ENCODE measurements at places on chromosomes 13 and 19. TPM values are rescaled to one million over a fixed set of nuclear protein-coding genes. Genes with fewer than 3 reads are reported as not detected.

Gene SRRM5
- total RNA-seq: not detected

DNA sequence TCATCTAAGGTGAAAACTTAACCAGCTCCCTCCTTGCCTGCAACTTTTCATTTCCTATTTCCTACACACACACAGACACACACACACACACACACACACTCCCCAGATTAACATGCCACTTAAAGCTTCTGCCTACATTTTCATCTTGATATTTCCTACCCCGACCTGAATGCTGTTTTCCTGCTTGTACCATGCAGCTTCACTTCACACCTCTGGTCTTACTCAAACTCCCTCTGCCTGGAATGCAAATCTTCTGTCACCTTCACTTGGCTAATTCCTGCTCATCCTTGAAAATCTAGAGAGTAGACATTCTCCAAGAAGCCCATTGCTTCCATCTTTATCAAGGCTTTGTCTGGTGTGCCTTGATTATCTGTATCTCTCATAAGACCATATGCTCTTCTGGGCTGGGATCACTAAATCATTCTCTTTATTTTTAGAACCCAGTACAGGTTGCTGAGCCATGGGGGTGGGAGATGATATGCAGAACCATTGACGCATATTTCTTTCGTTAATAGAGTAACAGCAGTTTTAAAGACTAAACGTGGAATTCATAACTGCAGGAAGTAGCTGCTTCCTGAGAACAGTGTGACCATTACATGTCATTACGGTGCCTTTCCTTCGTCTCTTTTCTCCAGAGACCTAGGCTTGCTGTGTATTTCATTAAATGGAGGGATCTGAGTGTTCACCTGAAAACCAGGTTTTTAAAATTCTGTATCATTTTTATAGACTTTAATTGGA, 37.7 kb downstream of the CNMD start:
- DNase-seq: no peak

DNA sequence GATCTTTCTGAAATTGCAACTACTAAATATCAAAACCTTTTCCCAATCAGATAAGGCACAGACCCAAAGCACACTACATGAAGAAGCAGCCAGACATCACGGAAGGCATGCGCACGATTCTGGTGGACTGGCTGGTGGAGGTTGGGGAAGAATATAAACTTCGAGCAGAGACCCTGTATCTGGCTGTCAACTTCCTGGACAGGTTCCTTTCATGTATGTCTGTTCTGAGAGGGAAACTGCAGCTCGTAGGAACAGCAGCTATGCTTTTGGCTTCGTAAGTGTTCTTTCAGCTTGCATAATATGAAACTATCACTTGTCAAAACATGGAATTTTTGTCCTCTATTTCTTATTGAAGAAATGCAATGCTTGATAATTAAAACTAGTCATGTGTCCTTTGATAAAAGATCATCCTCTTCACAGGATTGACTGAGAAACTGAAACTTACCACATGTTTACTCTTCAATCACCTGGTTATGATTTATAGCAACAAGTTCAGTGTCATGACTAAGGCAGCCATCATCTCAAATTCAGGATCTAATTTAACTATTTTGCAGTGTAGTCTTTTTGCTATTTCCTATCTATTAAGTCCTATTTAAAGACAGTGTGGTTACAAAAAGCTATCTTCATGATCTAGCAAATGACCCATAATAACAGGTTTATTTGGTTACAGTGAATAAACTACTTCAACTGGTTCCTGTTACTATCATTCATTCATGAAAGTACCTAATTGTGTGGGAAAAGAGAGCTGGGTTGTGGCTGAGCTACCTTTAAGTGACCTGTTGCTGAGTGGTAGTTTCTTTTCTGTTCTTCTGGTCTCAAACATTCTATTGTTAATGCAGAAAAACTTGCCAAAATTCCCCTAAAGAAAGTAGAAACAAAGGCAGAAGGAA, 6.5 kb downstream of the CCNA1 start:
- no peak for DNase-seq

Gene CEACAM19
- 2.5 TPM for total RNA-seq

- DNase-seq: no peak
These were observed 17.9 kb downstream of the FBN3 start for GRCh38 chr19:8131517-8131916.

Gene WTIP
- total RNA-seq: 3.6 TPM

DNA sequence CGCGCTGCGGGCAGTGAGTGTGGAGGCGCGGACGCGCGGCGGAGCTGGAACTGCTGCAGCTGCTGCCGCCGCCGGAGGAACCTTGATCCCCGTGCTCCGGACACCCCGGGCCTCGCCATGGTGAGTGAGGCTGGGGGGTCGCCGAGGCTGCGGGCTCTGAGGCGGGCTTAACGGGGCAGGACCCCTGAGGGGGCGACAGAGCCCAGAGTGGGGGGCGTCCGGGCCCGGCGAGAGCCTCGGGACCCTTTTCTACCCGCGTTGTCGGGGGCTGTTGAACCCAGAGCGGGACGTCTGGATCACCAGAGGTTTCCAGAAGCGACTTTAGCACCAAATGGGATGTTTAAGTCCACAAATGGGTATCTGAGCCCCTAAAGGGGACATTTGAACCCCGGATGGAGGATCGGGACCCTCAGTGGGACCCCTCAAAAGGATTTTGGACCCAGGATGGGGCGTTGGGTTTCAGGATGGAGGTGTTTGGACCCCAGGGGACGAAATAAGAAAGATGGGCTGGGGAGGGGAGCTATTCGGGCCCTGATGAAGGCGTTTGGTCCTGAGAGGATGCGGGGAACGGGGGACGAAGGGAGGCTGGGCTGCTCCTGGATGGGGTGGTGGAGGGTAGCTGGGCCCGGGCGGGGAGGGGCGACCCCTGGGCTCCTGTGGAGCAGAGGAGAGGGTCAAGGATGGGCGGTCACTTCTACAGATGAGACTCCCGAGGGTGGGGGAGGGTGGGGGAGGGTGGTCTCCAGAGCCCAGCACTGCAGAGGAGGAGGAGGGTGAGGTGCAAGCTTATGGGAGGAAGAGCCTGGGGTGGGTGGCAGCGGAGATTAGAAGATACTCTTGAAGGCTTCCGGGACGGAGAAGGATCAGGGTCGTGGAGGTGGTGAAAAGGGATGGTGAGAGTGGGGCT, at the start of gene CALM3:
TSS of gene CALM3 (plus strand) at position 13 of the 907 bp plus-strand sequence. CDS start at position 118, 105 bp downstream.
- no peak for DNase-seq

DNA sequence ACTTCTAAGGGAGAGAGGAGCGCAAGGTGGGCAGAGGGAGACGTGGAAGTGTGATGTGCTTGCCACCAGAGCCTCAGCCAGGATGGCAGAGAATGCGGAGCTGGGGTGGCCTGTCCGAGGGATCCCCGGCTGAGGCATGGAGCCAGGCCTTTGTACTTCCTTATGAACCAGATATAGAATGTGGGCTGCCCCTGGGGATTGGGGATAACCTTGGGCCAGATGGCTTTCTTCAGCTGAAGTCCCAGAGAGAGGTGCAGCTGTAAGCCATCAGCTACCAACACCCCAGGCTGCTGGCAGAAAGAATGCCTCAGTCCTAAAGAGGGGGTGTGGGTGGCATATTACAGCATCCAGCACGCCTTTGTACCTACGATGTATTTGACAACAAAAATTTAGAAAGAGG, 25.5 kb upstream of the FBXO17 start:
- no peak for DNase-seq

Gene CNFN
- not detected for total RNA-seq

- DNase-seq: no peak
These were observed 3.4 kb downstream of the ZMYM2 start for GRCh38 chr13:19961924-19962323.

Gene LRRC25
- total RNA-seq: not detected

DNA sequence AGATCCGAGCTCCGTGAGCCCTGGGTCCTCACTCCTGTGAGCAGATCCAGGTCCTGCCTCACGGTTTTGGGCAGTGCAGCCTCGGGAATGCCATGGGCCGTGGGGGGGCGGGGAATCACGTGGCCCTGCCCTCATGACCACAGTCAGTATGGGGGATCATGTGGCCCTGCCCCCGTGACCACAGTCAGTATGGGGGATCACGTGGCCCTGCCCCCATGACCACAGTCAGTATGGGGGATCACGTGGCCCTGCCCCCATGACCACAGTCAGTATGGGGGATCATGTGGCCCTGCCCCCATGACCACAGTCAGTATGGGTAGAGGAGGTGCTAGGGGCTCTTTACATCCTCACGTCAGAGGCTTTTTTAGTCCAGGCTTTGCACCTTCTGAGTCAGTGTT, 64.3 kb upstream of the F7 start:
- no peak for DNase-seq

Gene MAP2K7
- 10.2 TPM for total RNA-seq

GRCh38 chr13:43911871-43912270, 32.2 kb downstream of the LACC1 start:
- DNase-seq: no peak

Gene MED26
- 7.1 TPM for total RNA-seq

DNA sequence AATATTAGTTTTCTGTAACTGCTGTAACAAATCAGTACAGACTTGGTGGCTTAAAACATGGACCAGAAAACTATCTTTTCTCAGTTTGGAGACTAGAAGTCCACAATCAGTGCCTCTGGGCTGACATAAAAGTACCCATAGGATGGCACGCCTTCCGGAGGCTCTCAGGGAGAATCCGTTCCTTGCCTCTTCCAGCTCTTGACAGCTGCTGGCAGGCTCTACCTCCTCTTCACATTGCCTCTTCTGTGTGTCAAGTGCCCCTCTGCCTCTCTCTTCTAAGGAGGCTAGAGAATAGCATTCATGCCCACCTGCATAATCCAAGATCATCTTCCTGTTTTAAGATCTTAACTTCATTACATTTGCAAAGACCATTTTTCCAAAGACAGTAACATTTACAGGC, 1194.2 kb downstream of the EFNB2 start:
- DNase-seq: no peak

DNA sequence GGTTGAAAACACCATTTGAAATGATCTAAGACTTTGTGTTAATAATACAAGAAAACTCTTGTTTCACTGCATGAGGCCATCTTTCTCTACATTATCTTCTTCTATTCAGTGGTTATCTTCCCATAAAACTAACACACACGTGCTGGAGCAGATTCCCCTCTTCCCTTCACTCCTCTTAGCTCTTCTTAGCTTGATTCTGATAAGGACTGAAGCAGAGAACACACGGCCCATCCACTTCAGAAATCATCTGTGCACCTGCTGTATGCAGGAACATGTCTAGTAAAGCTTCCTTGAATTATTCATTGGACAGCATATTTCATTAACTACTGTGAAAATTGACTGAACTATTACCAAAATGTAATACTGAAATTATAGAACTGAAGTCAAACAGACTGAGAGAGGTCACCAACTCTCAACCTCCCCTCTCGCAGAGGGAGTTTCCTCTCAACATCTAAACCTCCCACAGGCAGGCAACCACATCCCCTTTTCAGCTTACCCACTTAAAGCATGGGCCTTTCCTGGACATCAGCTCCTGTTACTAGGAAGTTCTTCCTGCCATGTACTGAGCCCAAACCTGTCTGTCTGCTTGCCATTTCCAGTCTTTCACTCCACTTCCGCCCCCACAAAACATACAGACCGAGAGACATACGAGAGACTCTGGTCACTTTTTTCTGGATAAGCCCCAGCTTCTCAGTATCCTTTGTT, 113.9 kb downstream of the CRYL1 start:
- DNase-seq: no peak

DNA sequence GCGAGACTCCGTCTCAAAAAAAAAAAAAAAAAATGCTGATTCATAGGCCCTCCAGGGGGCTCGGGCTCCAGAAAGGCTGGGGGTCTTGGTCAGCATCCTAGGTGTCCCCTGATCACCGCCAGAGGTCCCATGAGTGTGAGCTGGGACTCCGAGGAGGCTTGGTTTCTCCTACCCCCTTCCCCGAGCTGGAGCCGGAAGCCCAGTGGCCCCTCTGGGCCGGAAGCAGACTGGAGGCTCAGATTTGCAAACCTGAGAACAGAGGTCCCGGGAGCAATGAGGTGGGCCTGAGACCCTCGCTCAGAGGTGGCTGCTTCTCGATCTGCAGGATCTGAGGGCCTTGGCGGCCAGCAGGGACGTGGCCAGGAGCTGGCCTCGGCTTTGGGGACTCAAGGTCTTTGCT, 41.5 kb downstream of the EFNA2 start:
- DNase-seq: no peak

DNA sequence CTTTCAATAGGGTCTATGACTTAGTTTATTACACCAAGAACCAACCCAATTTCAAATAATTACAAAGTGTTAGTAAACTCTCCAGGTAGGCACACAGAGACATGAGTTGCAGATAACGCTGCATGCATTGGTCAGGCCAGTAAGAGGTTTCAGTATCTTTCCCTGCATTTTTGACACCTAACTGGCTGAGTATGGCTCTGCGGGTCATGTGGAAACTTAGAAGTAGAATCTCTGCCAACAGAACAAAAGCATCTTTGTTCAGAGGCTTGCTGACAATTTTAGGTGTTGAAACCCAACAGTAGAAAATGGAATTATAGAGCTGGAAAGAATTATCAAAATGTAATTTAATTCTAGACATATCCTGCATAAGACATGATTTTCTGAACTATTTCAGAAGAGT, 25.3 kb downstream of the HTR2A start:
- no peak for DNase-seq

GRCh38 chr19:55199620-55200204, 9.6 kb downstream of the PTPRH start:
- DNase-seq: no peak

Gene CD37
- not detected for total RNA-seq

DNA sequence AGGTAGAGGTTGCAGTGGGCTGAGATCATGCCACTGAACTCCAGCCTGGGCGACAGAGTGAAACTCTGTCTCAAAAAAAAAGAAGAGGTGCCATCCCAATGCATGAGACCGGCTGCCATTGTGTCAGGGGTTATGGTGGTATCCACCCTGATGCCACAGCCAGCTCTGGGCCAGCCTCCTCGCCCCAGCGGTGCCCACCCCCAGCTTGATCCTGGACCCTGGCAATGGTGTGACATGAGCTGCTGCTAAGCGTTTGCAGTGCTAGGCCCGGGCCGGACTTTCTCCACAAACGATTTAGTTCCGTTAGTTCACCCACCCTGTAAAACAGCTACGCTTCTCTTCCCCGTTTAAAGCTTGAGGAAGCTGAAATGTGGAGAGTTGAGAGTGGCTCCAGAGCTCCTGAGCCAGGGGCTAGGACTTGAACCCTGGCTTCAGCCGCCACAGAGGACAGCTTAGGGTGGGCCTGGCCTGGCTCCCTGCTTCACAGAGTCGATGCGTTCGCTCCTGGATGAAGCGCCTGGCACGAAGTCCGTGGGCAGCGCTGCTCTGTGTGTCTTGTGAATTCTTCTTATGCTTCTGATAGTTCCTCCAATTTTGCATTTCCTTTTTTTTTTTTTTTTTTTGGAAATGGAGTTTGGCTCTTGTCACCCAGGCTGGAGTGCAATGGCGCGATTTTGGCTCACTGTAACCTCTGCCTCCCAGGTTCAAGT, 25.5 kb downstream of the NKPD1 start:
- no peak for DNase-seq
